ENCODE measurements at places on chromosomes 12 and 14.

DNA sequence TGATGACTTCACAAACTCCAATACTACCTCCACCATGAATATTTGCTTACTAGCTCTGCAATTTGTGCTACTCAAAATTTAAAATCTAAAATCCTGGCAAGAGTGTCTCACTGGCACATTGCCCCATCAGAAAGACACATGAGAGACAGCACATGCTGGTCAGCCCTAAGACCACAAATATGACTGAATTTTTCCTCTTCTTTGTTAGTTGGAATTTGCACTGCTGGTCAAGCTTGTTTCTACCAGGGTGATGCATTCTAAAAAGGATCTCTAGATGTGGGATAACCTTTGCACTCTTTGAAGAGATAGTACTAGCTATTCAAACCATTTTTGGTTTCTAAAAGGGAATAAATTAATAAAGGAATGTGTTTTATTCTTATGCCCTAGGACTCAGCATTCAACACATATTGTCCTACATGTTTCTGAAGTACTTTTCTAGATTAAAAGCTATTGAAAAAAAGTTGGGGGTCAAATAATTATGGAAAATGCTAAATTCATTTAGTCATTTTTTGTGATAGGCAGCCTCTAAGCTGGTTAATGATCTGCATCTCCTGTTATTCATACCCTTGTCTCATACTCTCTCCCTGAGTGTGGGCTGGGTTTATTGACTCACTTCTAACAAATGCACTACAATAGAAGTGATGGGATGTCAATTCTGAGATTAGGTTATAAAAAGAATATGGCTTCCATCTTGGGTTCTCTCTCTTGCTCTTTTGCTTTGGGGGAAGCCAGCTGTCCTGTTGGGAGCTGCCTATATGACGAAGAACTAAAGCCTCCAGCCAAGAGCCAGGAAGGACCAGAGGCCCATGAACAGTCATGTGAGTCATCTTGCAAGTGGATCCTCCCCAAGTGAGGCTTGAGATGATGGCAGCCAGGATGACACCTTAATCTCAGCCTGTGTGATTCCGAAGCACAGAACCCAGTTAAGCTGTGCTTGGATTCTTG, 211.5 kb upstream of the CRY1 start:
- no peak for DNase-seq

GRCh38 chr12:5178571-5178970, 134.9 kb downstream of the KCNA5 start:
- DNase-seq = no peak

DNA sequence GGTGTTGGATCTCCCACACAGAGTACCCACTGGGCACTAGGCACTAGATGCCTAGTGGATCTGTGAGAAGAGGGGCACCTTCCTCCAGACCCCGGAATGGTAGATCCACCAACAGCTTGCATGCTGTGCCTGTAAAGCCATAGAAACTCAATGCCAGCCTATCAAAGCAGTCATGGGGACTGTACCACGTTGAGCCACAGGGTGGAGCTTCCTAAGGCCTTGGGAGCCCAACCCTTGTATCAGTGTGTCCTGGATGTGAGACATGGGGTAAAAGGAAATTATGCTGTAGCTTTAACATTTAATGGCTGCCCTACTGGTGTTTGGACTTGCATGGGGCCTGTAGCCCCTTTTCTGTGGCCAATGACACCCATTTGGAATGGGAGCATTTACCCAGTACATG, 1024.9 kb downstream of the TMEM121 start:
- DNase-seq = no peak

GRCh38 chr12:21913823-21914222, 27.4 kb downstream of the ABCC9 start:
- peak; percentile 35 for DNase-seq

DNA sequence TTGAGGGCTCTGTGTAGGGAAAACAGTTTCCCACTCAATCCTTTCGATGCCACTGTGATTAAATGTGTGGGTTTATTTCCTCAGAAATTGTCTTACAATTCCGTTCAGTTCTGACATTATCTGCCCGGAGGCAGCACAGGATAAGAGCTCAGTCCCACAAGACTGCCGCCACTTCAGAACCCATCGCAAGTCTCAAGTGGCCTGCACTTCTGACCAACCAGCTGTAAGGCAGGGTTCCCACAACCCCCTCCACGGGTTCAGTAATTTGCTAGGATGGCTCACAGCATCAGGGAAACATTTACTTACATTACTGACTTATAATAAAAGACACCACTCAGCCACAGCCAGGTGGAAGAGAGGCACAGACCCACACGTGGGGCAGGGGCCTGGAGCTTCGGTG, 17.2 kb downstream of the BDKRB2 start:
- no peak for DNase-seq

DNA sequence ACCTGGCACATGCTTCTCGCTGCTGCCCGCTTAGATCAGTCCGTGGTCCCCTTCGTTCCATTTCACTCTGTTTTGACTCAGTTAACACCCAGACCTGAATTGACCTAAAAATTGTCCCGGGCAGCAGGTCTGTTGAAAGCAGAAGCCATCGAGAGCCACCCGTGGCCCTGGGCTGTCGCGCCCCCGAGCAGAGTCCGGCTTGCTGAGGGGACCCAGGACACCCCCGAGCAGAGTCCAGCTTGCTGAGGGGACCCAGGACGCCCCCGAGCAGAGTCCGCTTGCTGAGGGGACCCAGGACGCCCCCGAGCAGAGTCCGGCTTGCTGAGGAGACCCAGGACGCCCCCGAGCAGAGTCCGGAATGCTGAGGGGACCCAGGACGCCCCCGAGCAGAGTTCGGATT, 50.2 kb upstream of the GALNT9 start:
- no peak for DNase-seq

DNA sequence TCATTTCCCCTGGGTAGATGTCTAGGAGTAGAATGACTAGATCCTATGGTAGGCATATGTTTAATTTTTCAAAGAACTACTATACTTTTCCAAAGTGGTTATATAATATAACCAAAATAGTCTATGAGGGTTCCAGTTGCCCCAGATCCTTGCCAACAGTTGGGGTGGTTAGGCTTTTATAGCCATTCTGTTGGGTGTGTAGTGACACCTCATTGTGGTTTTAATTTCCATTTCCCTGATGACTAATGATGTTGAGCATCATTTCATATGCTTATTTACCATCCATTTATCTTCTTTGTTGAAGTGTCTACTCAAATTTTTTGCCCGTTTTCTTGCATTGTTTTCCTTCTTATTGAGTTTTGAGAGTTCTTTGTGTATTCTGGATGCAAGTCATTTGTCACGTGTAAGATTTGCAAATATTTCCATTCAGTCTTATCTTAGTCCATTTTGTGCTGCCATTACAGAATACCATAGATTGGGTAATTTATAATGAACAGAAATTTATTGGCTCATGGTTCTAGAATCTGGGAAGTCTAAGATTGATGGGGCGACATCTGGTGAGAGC, 4.7 kb downstream of the SYNE2 start:
- no peak for DNase-seq

DNA sequence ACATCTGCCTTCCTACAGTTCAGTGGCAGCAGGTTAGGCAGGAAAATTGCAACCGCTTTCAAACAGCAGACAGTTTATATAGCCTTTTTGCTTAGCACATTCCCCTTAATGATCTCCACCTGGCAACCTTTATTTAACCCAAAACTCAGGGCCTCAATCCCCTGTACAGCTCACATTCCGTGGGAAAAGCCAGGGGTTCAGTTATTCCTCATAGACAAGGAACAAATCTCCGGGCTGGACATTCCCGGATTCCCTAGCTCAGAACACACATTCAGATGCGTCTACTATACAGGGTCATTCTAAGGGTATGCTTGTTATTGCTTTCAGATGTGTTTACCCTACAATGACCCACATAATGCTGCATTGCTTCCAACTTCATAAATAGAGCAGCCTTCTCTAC, 73.8 kb upstream of the DCN start:
- DNase-seq = no peak

DNA sequence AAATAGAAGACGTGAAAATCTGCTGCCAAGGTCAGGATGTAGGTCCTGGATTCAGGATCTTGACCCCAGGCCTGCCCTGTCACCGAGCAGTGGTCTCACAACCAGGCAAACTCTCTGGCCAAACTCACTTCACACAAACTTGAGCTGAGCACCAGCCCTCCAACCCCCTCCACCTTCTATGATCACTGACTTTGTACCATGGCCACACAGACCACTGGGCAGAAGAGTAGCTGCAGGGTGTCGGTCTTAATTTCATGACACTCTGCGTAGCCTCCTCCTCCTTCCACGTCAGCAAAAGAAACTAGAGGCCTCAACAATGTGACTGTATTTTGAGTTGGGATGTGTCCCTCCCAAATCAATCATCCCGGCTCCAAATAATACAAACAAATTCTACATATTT, 7.2 kb upstream of the TBX3 start:
- no peak for DNase-seq

- DNase-seq = no peak
Observed at GRCh38 chr14:53596853-53597525, 359.6 kb downstream of the BMP4 start.

GRCh38 chr12:127205781-127206555, 1061.0 kb upstream of the TMEM132C start:
- no peak for DNase-seq

DNA sequence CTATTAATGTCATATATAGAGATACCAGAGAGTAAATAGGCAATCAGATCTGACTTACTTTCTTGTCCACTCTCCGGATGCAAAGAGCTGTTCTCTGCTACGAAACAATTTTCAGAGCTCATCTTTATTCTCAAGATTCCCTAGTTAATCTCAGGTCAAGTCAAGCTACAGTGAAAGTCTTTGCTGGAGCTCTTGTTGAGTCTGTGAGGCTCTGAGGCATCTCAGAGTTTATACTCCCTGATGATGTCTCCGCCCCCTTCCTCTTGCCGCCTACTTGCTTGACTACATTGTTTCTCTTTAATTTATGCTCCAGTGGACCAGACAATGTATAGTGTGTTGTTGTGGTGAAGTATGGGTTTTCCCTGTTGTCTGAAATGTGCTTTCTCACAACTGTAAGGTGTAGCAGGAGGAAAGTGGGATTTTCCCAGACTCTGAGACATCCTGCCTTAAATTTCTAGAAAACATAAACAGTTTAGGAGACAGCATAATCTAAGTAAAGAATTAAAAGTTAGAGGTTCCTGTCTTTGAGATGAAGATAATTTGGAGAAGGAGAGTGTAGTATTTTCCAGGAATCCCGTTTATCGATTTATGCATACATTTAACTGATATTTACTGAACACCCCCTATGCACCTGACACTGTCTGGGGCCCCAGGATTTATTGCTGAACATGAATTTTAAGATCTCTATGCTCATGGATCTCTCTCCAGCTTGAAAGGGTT, at the start of gene CD69:
Gene CD69, minus strand, starts transcription at position 203 of the 720 bp plus-strand sequence. Its CDS starts 81 bp downstream, at position 122.
- DNase-seq = no peak

GRCh38 chr12:95736631-95737030, 53.9 kb downstream of the NTN4 start:
- peak; percentile 12 for DNase-seq

GRCh38 chr14:29789475-29789874, 138.2 kb downstream of the PRKD1 start:
- no peak for DNase-seq

DNA sequence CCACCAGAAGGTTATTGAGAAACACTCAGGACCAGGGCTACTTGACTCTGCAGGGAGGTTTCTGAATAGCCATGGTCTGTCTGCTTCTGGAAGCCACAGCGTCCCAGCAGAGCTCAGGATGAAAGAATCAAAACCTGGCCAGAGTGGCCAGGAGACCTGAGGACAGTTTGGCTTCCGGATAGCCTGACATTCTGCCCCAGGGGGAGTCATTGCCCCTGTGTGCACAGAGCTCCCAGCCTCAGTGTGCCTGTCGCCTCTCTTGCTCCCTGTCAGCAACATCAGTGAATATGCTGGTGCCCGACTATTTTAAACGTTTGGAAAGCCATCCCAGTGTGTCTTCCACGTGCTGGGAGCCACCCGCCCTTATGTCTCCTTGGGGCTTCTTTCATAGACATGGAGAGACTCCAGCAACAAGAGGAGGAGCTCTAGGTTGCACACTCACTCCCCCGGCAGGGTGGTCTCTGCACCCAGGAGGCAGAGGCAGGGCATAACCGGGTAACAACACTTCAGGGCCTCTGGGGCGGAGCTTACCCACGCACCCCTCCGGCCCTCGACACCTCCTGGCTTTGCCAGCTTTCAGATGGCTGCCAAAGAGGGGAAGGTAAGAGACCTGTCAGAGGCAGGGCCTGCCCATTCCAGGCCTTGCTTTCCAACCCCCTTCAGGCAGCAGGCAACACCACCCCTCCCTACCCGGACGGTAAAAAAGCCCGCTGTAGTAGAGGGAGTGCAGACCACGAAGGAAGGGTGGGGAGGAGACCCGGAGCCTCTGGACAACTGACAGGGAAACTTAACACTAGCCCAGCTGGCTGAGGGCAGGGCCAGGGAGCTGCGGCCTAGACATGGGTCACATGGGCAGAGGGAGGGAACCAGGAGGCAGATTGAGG, 19.0 kb upstream of the SLC6A12 start:
- no peak for DNase-seq

GRCh38 chr12:9124383-9125031, 8.8 kb upstream of the A2M start:
- DNase-seq = no peak

DNA sequence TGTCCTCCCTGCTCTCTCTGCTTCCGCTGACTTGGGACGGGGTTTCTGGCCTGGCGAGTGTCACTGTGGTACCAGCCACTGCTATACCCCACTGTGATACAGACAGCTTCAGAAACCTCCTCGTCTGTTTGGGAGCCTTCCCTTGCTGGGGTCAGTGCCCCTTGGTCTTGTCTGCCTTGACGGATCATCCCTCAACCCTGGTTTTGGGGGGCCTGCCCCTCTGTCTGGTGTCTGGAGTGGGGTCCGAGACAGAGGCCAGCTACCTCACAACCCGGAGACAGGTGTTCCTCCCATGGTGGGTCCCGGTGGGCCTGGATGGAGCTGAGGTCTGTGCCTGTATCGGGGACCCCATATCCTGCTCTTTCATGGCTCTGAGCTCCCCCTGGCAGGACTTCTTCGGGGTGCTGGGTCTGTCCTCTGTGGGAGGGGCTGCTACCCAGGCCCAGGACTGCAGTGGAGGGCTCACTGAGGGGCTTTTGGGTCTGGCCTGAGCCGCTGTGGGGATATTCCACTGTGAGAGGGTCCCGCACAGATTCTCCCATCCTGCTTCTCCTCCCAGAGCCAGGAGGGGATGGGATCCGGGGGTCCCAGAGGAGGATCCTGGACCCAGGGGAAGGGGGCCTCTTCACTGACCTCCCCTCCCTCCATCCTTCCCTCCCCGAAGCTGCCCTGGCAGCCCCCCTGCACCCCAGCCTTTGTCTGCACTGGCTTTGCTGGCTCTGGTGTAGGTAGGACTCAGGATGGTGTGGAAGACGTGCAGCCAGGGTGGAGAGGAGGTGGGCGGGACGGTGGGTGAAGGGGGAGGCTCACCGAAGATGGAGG, 365.5 kb downstream of the TMEM121 start:
- DNase-seq = no peak

- DNase-seq = no peak
Observed at GRCh38 chr12:68595241-68595640, 15.5 kb upstream of the RAP1B start.

- DNase-seq = no peak
Observed at GRCh38 chr12:25985316-25986175, 27.1 kb downstream of the RASSF8 start.

DNA sequence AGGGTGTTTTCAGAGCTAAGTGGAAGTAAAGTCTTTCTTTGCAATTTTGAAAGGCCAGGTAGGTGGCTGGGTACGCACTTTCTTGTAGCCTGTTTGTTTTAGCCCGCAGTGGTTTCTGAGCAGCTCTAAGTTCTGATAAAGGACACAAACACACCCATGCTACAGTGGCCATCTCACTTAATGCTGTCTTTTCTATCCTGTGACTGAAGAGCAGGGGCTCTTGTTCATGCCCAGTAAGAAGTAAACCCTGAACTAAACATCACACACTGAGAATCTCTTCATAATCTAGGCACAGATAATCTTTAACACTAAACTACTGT, 427.2 kb downstream of the RAD51B start:
- no peak for DNase-seq
